ENCODE measurements at places on chromosomes 12 and 14. TPM values are rescaled to one million over a fixed set of nuclear protein-coding genes. Genes with fewer than 3 reads are reported as not detected.

The RERGL gene
- 4.0 TPM for total RNA-seq

The DAO gene
- not detected for total RNA-seq

The WNT5B gene
- total RNA-seq = 62.3 TPM

The METTL17 gene
- total RNA-seq = 39.8 TPM

The SOCS4 gene
- total RNA-seq = 43.2 TPM

The FOXG1 gene
- total RNA-seq = 0.66 TPM

The CLEC2A gene
- total RNA-seq = not detected

The KRT75 gene
- not detected for total RNA-seq

- peak overlapping the region; percentile 75 for H3K27ac ChIP-seq
- no peak for DNase-seq
- H3K4me3 ChIP-seq = no peak overlapping the region
- peaks cover 18% of the 10 kb centered on the region for H3K4me1 ChIP-seq
- H3K27me3 ChIP-seq = no peaks in the 10 kb centered on the region
These were observed 61.7 kb downstream of the PPP1R36 start for GRCh38 chr14:64611358-64612020.

DNA sequence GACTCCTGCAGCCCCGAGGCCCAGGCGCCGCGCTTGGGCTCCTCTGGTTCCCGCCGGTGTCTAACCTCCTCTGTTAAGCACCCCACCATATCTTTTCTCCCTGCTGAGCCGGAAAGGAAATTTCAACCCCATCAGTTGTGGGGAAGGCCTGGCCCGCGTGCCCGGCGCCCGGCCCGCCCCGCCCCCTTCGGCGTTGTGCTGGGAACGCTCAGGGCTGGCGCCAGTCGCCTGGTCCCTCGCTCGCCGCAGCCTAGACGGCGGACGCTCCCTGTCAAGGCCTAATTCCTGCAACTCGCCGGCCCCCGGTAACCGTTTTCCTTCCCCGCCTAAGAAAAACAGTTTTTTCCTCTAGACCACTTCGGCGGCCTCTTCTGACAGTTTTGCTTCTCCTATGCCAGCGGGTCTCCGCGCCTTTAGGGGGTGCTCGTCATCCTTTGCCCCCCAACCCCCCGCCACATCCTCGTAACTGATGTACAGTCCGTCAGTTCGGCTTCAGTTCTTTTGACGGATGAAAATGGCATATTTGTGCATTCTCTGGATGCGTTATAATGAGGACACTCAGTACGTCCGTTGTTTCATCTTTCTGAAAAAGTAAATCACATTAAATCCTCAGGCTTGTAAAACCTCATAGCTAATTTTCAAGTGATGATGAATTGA lies 506 bp upstream of the NAP1L1 start:
- DNase-seq = peak; percentile 92
- no peaks in the 10 kb centered on the region for H3K36me3 ChIP-seq
- peaks cover 18% of the 10 kb centered on the region for H3K4me1 ChIP-seq
- no peaks in the 10 kb centered on the region for H3K27me3 ChIP-seq

- H3K27ac ChIP-seq = peak overlapping the region; percentile 96
- peaks cover 69% of the 10 kb centered on the region for H3K4me1 ChIP-seq
- no peaks in the 10 kb centered on the region for H3K27me3 ChIP-seq
- H3K36me3 ChIP-seq = peaks cover 30% of the 10 kb centered on the region
- peak overlapping the region; percentile 30 for H3K4me3 ChIP-seq
These were observed 600 bp upstream of the LAG3 start for GRCh38 chr12:6771509-6772330.

- H3K36me3 ChIP-seq = no peaks in the 10 kb centered on the region
- H3K27me3 ChIP-seq = no peaks in the 10 kb centered on the region
- peaks cover 22% of the 10 kb centered on the region for H3K4me1 ChIP-seq
- no peak overlapping the region for H3K4me3 ChIP-seq
- DNase-seq = peak; percentile 98
These were observed 5.0 kb upstream of the MMP19 start for GRCh38 chr12:55847603-55848291.

DNA sequence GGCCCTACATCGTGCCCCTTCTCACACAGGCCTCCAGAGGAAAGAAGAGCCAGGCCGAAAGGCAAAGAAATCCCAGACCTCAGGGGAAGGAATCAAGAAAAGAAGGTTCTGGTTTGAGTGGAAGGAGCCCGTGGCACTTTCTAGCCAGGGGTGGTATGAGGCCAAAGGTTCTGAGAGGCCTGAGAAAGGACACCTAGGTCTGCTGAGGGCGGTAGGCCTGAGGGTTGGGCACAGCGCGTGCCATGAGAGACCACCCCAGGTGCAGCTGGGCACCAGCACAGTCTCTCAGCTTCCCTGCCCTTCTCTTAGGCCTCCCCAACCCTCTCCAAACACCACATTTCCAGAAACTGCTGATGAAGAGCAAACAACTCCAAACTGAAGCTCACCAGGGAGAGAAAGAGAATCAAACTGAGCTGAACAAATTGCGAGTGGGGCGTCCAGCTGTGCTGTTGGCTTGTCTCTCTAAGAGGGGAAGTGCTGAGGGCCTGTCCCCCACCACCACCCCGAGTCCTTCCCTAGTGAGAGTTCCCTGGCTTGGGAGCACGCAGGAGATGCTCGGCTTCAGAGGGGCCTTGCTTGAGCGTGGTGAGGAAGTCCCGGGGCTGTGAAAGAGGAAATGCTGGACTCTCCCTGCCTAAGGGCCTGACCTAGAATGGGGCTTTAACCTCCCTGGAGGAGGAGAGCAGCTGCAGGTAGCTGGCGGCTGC lies 184.8 kb downstream of the ZFP36L1 start:
- no peaks in the 10 kb centered on the region for H3K27me3 ChIP-seq
- H3K27ac ChIP-seq = peak overlapping the region; percentile 71
- H3K36me3 ChIP-seq = no peaks in the 10 kb centered on the region
- H3K4me1 ChIP-seq = peaks cover 33% of the 10 kb centered on the region
- DNase-seq = no peak

DNA sequence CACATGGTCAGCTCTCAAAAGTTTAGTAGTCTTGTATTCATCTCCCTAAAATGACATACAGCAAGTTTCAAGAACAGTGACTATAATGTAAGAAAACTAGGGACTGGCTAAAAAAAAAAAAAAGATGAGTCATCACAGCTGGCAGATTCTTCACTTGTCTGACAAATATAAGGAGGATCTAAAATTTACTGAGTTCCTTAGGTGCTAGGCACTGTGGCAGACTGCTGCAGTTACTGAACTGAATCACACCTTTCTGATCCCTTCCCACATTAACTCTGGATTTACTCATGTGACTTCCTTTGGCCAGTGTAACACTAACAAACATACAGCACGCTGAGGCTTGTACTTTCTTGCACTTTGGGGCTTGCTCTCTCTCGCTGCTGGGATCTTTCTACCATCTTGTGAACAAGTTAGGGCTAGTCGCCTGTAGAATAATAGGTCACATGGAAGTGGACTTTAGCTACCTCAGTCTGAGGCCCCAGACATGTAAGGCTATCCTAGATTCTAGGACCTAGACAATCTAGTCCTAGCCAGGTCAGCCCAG lies 32.1 kb downstream of the BAZ1A start:
- H3K4me3 ChIP-seq = no peak overlapping the region
- no peaks in the 10 kb centered on the region for H3K36me3 ChIP-seq

- no peak for DNase-seq
- no peaks in the 10 kb centered on the region for H3K36me3 ChIP-seq
- H3K27ac ChIP-seq = no peak overlapping the region
- H3K27me3 ChIP-seq = peaks cover 52% of the 10 kb centered on the region
- H3K4me1 ChIP-seq = no peaks in the 10 kb centered on the region
These were observed 26.7 kb upstream of the SFSWAP start for GRCh38 chr12:131684015-131684725.

DNA sequence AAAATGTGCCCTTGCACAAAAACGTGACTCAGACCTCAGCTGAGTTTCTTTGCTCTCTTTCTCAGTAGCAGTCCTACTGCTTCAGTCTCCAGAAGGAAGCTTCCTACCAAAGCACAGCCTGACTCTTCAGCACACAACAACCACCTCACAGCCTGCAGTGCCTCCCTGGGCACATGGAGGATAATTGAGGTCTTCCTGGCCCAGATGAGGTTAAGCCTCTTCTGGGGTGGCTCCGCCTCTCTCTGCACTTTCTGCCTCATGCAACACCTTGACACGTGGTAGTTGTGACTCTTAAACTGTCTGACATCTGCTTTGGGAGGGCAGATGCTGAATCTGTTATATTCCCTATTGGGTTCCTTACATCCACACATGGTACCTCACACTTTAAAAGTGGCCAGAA lies 33.8 kb downstream of the GIT2 start:
- H3K4me3 ChIP-seq = no peak overlapping the region
- no peak for DNase-seq
- H3K36me3 ChIP-seq = peaks cover 100% of the 10 kb centered on the region
- H3K27ac ChIP-seq = no peak overlapping the region

DNA sequence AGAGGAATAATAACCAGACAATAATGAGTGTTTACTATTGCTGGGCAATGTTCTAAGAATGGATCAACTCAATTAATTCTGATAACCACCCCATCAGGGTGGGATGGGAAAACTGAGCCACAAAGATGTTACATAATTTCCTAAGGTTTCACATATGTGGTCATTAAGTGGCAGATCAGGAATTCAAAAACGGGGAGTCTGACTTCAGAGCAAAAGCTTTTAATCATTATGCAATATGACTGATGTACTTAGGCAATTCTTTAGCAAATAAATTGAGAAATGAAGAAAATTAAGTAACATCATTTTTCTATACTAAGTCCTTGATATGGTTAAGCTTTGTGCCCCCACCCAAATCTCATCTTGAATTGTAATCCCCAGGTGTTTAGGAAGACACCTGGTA lies 53.4 kb downstream of the PLCZ1 start:
- no peaks in the 10 kb centered on the region for H3K4me1 ChIP-seq
- no peak overlapping the region for H3K4me3 ChIP-seq
- no peaks in the 10 kb centered on the region for H3K27me3 ChIP-seq
- DNase-seq = no peak

GRCh38 chr12:107549651-107550480 lies 135.7 kb upstream of the PWP1 start:
- peaks cover 3% of the 10 kb centered on the region for H3K4me1 ChIP-seq
- no peak overlapping the region for H3K4me3 ChIP-seq
- no peak overlapping the region for H3K27ac ChIP-seq
- H3K27me3 ChIP-seq = no peaks in the 10 kb centered on the region
- no peaks in the 10 kb centered on the region for H3K36me3 ChIP-seq

DNA sequence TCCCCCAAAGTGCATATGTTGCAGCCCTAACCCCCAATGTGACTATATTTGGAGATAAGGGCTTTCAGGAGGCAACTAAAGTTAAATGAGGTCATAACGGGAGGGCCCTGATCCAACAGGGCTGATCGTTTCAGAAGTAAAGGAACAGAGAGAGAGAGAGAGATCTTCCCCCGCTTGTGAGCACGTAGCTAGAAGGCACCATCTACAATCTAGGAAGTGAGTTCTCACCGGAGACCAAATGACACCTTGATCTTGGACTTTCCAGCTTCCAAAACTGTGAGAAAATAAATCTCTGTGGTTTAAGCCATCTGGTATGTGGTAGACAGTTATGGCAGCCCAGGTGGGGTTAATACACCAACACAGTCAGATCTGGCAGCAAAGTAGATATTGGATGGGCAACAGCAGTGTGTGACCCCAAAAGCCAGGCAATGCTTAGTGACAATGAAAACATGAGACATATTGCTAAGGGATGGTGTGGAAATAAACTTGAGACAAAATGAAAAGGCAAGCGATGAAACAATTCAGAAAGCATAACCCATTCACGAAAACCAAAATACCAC lies 147.2 kb upstream of the GSC start:
- H3K36me3 ChIP-seq = no peaks in the 10 kb centered on the region
- no peak overlapping the region for H3K27ac ChIP-seq
- no peak overlapping the region for H3K4me3 ChIP-seq
- no peaks in the 10 kb centered on the region for H3K27me3 ChIP-seq
- no peak for DNase-seq

GRCh38 chr12:67651132-67651695 lies 2.7 kb downstream of the DYRK2 start:
- no peaks in the 10 kb centered on the region for H3K36me3 ChIP-seq
- no peak for DNase-seq
- H3K27me3 ChIP-seq = no peaks in the 10 kb centered on the region

DNA sequence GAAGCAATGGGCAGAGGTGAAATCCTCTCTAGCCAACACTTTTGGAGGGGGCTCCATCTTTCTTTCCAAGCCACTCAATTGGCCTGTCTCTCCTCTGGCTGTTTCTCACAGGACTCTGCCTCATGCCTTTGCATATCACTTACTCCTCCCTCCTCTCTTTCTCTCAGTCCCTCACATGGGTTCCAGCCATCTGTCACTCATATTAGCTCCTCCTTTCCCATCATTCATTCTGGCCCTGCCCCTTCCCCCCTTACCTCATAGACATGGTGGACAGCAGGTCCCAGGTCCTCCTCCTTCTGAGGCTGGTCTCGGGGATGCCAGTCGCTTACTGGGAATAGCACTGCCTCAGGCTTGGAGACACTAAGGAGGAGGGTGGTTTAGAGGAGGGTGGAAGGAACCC lies 16.6 kb upstream of the ZNF385A start:
- peak overlapping the region; percentile 49 for H3K27ac ChIP-seq
- no peak overlapping the region for H3K4me3 ChIP-seq
- H3K27me3 ChIP-seq = no peaks in the 10 kb centered on the region
- DNase-seq = no peak
- H3K4me1 ChIP-seq = no peaks in the 10 kb centered on the region

GRCh38 chr12:99976762-99977161 lies 8.0 kb downstream of the ANKS1B start:
- H3K27ac ChIP-seq = no peak overlapping the region
- DNase-seq = no peak
- no peaks in the 10 kb centered on the region for H3K27me3 ChIP-seq
- peaks cover 13% of the 10 kb centered on the region for H3K4me1 ChIP-seq
- no peak overlapping the region for H3K4me3 ChIP-seq

DNA sequence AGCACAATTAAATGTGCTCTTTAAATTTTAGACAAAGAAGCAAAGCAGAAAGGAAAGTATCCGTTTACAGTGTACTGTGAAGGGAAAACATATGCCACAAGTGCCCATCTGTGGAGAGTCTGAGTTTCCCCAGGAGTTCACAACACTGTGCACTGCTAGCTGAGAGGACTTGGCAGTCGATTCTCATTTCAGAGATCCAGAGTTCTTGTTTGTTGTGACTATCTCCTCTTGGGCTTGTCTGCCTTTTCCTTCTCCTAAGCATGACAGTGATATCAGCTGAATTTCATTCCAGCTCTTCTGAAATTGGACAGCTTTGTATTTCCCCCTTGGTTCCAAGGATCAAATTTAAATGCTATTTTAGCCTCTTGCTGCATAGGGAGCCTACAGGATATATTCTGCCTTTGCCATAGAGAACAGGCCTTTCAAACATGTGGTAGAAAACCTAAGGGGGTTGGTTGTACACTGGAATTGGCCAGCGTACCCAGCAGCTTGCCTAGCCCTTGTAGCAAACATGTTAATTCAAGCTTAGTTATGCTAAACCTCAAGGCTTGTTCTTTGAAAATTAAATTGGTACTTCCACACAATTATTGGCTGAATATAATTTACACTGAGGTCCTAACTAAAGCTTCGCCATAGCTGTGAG lies 259.2 kb upstream of the NOVA1 start:
- no peaks in the 10 kb centered on the region for H3K27me3 ChIP-seq
- H3K36me3 ChIP-seq = no peaks in the 10 kb centered on the region
- H3K4me3 ChIP-seq = no peak overlapping the region
- no peaks in the 10 kb centered on the region for H3K4me1 ChIP-seq
- peak overlapping the region; percentile 16 for H3K27ac ChIP-seq

GRCh38 chr12:96420277-96420835 lies 20.1 kb upstream of the CDK17 start:
- H3K27me3 ChIP-seq = no peaks in the 10 kb centered on the region
- no peak overlapping the region for H3K27ac ChIP-seq
- DNase-seq = no peak

GRCh38 chr12:132154341-132154761 lies 10.1 kb downstream of the NOC4L start:
- peaks cover 49% of the 10 kb centered on the region for H3K36me3 ChIP-seq
- no peak overlapping the region for H3K27ac ChIP-seq
- DNase-seq = no peak
- peaks cover 10% of the 10 kb centered on the region for H3K4me1 ChIP-seq
- H3K4me3 ChIP-seq = peak overlapping the region; percentile 53
- H3K27me3 ChIP-seq = no peaks in the 10 kb centered on the region
